ENCODE measurements at places on chromosomes 16 and 17.

DNA sequence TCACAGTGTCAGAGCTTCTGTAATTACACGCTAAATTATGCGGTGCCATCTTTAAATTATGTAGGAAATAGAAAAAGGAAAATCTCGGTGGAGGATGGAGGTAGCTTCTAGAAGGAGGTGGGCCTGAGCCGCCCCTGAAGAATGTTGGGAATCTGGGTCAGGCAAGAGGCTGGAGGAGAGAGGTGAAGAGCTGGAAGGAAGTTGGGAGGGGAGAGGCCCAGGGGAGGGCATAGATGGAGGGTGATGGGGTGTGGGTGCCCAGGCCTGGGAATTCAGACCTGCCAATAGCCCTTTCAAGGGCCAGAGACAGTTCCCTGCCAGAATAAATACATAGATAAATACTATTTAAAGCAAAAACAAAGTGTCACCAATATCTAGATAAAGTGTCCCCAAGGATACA, 415.0 kb upstream of the HSBP1 start:
- DNase-seq, result no peak

GRCh38 chr16:51110700-51111157, 40.3 kb downstream of the SALL1 start:
- DNase-seq, result no peak

GRCh38 chr17:33469911-33470310, 176.8 kb upstream of the ASIC2 start:
- DNase-seq, result no peak

DNA sequence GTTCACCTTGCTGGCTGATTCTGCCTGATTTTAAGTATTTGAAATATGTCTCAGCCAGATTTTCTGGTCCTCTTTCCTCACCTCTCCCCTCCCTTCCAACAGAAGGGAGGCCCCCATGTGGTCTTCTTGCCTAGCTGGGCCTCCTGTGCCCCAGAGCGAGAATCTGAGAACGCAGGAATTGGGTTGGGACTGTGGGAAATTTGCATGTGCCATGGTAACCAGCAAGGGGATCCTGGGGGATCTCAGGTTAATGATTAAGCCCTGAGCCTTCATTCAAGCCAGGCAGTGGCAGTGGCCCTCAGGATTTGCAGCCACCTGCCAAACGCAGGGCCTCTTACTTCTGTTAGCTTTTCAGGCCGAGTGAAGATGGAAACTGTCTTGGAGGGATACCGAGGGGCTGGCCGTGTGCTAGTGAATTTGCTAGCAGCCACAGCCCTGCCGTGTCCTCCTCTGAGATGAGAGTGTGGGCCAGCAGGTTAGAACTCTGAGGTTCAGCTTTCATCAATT, 40.2 kb downstream of the KSR1 start:
- peak; percentile 33 for DNase-seq

DNA sequence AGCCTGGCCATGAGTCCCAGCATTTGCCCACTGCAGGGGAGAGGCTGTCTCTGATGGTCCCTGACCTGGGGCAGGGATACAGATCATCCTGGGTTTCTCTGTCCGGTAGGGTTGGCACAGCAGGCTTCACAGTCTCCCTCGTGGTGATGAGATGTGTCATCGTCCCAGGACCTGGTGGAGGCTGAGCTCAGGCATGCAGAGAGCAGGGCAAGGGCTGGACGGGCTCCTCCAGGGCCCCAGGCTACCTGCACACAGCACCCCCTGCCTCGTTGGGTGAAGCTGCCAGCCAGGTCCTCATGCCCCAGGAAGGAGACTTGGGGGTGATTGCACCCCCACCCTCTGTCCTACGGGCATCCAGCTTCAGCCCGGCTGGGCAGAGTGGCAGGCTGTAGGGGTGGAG, 155.8 kb upstream of the GSE1 start:
- no peak for DNase-seq

GRCh38 chr17:29694918-29695563, 72.3 kb upstream of the CORO6 start:
- DNase-seq, result no peak

GRCh38 chr17:33811004-33811760, 443.9 kb upstream of the CCL2 start:
- DNase-seq, result no peak

- DNase-seq, result no peak
Measured at GRCh38 chr17:78248051-78248914, 16.9 kb downstream of the TMEM235 start.

- peak; percentile 52 for DNase-seq
Measured at GRCh38 chr17:71118039-71118438, 948.7 kb downstream of the KCNJ2 start.

- no peak for DNase-seq
Measured at GRCh38 chr17:31918701-31919128, 17.2 kb upstream of the UTP6 start.

- DNase-seq, result no peak
Measured at GRCh38 chr16:81836279-81837054, 57.4 kb downstream of the PLCG2 start.

DNA sequence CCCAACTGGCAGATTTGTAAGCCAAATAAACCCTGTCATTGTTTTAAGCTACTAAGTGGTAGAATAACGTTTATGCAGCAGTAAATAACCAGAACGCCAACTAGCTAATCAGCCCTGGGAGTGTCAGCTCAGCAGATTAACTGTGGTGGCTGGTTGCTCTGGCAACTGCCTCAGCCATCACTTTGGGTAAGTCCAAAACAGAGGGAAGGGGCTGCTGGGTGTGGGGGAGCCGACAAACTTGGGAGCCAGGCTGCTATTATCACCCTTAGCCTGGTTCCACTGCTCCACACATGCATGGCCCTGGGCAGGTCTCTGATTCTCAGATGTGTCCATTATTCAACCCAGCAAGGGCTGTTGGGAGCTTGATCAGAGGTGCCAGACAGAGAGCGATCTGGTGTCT, 22.2 kb upstream of the RHOT1 start:
- DNase-seq, result no peak

DNA sequence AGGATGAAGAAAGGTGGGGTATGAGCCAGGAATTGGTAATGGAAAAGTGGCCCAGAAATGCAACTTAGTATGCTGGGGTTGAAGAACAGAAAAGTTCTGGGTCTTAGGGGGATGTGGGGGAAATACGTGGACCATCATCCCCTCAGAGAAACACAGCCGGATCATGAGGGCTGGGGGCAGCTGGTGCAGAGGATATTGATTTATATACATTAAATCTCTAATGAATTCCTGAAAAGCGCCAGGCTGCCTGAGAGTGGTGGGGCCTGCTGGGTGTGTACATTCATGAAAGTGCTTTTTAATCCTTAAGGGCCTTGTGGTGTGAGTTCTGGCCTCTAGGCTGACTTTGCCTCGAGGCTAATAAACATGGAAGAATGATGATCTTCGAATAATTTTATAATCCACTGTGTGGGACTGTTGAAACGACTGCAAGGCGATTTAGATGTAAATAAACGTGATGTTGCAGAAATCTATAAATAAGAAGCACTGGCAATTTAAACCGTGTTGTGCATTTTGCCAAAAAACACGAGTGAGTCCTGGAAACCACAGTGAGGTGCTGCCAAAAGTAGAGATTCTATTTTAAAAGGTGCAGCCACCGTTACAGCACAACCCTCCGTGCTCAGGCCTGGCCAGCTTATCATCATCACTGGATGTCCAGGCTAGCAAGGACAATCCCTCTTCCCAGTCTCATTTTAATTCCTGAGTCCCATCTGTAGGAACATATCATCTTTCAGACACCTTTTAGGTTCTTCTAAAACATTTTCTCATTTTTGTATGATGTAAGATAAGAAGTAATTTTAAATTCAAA, 32.1 kb downstream of the PRKAR1A start:
- DNase-seq, result no peak

GRCh38 chr17:47735536-47736011, 2.5 kb downstream of the TBX21 start:
- no peak for DNase-seq

DNA sequence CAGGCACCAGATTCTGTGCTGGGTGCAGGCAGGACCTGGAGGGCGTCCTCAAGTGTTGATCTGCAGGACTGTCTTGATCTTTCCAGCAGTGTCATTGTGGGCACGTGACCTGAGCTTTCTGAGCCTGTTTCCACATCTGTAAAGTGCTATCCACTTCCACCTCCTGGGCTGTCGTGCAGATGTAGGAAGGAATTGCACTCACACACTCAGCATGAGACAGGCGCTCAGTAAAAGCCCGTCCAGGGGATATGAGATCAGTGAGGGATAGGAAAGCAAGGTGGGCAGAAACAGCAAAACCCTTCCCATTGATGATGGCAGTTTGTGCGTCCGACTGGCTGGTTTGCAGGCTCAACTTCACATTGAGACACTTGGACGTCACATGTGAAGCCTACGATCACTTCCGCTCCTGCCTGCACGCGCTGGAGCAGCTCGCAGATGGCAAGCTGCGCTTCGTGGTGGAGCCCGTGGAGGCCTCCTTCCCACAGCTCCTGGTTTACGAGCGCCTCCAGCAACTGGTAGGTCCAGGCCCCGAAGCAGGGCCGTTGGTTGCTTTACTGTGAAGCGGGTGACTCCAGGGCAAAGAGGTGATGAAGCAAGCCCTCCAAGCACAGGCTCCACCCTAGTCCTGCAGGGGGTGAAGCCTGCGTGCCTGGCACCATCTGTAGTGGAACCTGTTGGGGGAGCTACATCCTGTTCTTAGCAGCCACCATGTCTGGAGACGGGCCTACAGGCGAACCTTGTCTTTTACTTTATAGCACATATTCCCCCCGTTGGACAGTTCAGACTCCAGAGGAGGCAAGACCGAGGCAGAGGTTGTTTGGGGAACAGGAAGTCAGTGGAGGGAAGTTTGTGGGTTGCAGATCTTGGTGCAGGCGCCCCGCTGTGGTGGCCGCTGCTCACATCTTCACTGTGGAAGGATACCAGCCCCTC, 23.0 kb downstream of the METTL22 start:
- no peak for DNase-seq

GRCh38 chr16:1779741-1780676, 2.4 kb downstream of the SPSB3 start:
- no peak for DNase-seq

- peak; percentile 88 for DNase-seq
Measured at GRCh38 chr16:88527186-88527936, 42.8 kb upstream of the ZC3H18 start.

DNA sequence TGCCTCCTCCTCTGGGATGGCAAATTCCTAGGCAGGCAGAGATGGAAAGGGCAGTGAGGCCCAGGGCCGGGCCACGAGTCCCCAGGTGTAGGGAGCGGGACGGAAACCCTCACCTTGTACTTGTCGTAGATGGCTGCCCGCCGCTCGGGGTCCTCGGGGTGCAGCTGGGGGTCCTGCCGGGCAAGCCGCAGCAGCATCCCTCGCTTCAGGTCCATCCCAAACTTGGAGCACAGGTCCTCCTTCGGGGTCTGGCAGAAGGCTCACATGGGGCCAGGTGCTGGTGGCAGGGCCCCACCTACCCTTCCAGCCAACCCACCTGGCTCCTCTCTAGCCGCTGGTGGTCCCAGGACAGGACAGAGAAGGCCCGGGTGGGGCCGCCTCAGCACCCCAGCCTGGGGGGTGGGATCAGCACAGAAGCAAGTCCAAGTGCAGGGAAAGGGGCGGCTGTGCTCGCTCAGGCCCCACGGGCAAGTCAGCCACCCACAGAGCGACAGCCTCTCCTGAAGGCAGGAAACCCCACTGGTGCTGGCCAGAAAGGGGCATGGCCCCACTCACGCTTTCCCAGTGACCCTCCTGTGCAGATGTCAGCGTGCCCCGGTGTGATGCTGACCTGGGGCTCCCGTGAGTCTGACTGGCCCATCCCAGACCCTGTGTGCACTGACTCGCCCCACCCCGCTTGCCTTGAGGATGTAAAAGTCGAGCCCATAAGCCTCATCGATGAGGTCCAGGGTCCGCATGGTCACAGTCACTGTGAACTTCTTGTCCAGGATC, 1.8 kb downstream of the MRPL28 start:
- DNase-seq, result no peak

GRCh38 chr17:82338858-82339633, 5.5 kb upstream of the SECTM1 start:
- DNase-seq, result peak; percentile 62

DNA sequence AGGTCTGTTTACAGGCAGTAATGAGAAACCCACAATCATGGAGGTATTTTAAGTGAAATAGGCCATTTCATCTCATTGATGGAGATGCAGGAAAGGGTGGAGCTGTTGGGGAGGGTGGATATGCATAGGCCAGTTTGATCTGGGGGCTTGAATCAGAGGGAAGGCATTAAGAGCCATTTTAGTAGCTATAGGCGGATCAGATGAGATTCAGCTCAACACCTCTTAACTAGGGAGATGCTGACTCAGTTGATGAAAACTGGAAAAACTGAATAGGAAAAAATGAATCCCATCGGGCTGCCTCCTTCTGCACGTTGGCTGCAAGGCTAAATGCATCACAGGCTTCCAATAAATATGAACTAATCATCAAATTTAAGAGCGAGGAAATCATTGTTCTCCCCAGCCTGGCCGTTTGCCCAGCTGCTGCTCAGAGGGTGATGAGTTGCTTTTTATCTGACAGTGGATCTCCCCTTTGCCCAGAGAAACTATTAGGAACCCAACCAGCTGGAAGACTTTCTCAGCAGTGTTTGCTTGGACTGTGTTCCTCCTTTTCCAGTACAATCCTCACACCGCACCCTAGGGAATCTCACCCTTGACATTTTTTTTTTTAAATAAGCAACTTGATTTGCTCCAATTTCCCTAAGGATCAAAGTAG, 149.6 kb downstream of the SOX9 start:
- no peak for DNase-seq

- no peak for DNase-seq
Measured at GRCh38 chr16:5487728-5488127, 390.1 kb upstream of the EEF2KMT start.

GRCh38 chr16:80100846-80101451, 439.8 kb upstream of the DYNLRB2 start:
- no peak for DNase-seq

DNA sequence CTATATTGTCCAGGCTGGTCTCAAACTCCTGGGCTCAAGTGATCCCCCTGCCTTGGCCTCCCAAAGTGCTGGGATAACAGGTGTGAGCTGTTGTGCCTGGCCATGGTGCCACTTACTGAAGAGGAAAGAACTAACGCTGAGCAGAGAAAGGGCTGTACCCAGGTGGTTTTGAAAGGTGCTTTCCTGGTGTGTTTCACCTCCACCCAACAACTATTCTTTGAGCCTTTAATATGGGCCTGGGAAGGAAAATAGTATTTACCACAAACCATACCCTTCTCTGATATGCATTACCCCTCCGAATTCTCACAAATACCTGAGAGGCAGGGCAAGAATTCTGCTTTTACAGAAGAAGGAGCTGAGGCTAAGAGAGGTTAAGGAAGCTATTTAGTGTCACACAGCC, 24.8 kb downstream of the KPNA2 start:
- no peak for DNase-seq

DNA sequence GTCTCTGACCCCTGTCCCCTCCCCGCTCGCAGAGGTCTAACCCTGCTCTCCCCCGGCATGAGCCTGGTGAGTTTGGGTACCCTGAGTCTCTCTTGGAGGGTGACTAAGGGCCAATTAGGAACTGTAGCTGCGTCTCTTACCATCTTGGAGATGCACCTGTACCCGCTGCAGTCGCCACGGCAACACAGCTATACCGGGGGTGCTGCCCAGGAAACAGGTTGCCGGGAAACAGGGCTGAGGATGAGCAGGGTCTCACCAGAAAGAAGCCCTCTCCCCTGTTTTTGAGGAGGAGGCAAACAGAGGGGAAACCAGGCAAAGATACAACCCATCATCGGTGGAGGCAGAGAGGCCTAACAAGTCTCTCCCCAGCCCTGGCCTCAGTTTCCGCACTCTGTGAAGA, 140.2 kb downstream of the TMEM132E start:
- no peak for DNase-seq

- DNase-seq, result no peak
Measured at GRCh38 chr17:48441231-48441711, 11.3 kb upstream of the SKAP1 start.

- peak; percentile 60 for DNase-seq
Measured at GRCh38 chr16:54284319-54284930, 2.2 kb downstream of the IRX3 start.

- no peak for DNase-seq
Measured at GRCh38 chr17:81831563-81831956, 1.5 kb downstream of the MCRIP1 start.

All from Calu3 (cell line).